HS-27A (cell line): ENCODE measurements at places on chromosomes 7 and 10.

DNA sequence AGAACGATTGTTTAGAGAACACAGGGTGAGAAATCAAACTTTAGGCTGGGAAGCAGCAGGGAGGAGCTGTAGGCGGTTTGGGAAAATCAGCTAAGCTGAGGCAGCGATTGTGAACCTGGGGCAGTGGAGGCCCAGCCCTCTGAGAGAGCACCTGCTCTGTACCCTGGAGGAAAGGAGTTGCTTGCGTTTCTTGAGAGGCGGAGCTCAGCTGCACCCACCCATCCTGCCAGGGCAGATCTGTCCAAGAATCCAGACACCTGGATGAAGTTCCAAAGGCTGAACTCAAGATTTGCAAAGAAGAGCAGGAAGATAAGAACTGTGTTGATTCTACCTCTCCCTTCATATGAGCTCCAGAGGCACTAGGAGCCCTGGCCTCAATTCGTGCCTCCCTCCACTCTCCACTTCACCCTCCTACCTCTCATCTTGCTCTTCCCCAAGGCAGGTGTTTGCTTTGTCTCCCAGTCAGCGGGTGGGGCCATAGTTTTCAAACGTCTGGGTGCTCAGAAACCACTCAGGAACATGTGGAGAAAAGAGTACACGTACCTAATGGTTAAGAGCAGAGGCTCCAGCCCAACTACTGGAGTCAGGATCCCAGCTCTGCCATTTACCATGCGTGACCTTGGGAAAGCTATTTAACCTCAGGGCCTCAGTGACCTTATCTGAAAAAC lies 21.5 kb upstream of the TMEM213 start:
- no peak for DNase-seq

DNA sequence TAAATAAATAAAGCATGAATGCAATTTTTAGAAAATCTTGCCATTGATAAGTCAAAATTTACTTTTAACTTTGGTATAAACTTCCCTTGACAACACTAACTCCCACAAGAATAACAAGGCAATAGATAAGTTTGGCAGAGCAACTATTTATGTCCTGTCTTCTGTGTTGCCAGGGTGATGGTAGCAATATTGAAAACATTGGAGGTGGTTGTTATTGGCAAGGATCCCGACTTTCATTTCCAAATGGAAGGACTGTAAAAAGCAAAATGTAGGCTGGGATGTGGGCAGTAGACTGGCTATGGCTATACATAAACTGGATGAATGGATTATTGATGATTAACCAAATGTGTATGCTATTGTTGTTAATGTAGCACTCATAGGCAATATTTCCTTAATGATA lies 134.9 kb upstream of the CACNA2D1 start:
- DNase-seq, result no peak

- DNase-seq, result no peak
Measured at GRCh38 chr10:53601260-53601875, 828.8 kb upstream of the MBL2 start.

- no peak for DNase-seq
Measured at GRCh38 chr7:90879924-90880323, 283.8 kb downstream of the CDK14 start.

- peak; percentile 62 for DNase-seq
Measured at GRCh38 chr10:28331841-28332240, 29.0 kb upstream of the MPP7 start.
